ENCODE measurements at places on chromosomes 1 and 21.
A peak's percentile ranks its signal among the peaks of the same experiment; 100 is the strongest.

DNA sequence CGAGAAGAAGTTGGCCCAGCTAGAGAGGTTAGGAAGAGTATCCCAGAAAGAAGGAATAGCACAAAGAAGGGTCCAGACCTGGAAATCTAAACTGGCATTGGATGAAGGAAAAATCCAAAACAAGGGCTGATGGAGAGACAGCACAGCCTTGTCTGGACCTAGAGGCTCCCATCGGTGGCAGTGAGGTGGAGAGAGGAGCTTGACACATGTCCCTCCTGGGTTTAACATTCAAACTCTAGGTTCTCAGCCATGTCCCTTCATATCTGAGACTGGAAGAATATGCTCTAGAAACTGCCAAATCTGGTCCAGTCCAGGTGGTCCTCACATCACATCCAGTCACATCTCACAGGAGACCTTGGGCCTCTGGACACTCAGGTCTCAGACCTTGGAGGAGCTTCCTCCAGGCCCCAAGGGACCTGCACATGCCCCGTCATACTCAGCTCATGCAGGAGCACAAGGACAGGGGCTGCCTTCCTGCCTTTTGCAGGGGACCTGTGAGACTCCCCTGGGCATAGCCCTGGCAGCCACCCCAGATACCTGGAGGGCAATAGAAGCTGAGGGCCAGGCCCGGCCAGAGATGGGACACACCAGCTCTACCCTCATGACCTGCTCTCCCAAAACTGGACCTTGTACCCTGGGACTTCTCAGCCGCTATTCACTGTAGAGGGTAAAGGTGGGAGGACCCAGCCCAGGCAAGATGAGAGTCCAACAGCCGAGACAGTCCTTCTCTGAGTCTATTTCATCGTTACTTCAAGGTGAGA lies 7.5 kb downstream of the TMEM125 start:
- DNase-seq = no peak

GRCh38 chr1:39819091-39819812 lies 30.6 kb upstream of the BMP8B start:
- no peak for DNase-seq

GRCh38 chr1:190906206-190906725 lies 428.6 kb upstream of the BRINP3 start:
- DNase-seq = no peak

DNA sequence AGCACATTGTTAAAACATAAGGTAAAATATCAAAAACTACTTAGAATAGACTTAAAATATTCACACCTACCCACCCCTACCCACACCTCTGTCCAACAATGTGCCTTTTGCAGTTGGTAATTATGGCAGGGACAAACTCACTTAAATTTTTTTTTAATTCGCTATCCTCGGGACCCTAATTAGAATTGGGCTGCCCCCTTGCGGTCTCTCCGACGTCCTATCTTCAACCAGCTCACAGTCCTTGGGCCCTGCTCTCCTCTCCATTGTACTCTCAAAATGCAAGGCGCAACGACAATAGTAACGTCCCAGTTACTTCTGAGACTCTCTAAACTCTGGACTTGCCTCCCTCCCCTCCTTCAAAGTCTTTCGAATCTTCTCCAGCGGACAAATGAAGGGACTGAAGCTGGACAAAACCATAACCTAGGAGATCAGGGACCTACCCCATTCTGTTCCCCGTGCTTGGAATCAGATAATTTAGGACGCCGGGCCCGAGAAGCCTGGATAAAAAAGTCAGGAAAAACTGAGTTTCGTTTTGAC lies 1.1 kb upstream of the CIART start:
- DNase-seq = peak; percentile 64

- DNase-seq = no peak
Measured at GRCh38 chr1:231423648-231424047, 1.6 kb upstream of the EGLN1 start.

GRCh38 chr1:59500950-59501742 lies 204.3 kb downstream of the FGGY start:
- DNase-seq = no peak

DNA sequence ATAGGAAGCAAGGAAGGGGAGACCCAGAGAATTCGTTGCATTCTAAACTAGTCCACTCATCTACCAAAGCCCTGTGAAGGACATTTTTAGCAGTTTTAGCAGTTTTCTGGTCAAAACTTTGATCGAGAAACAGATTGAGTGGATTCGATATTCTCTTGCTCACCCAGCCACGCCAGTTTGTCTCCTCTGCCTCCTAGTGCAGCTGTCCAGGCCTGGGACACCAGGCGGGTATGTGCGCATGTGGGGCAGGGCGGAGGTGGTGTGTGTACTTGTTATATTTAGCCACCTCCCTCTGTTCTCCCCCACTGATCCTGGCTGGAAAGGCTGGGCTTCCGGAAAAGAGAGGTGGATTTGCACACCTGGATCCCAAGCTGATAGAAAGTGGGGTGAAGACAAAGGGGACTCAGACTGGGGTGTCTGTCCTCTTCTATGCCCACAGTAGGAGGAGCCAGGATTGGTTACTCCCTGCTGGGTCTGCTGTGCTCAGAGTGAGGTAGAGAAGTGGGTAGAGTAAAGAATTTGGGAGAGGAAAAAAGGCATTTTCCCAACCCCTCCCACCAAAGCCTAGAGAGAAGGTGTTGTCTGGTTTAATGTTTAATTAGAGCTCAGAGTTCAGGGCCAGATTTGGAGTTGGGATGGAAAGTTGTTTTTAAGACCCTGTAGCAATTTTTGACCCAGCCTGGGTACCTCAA lies 3.8 kb downstream of the LMNA start:
- DNase-seq = no peak

- no peak for DNase-seq
Measured at GRCh38 chr1:226436855-226437491, 29.1 kb upstream of the PARP1 start.

DNA sequence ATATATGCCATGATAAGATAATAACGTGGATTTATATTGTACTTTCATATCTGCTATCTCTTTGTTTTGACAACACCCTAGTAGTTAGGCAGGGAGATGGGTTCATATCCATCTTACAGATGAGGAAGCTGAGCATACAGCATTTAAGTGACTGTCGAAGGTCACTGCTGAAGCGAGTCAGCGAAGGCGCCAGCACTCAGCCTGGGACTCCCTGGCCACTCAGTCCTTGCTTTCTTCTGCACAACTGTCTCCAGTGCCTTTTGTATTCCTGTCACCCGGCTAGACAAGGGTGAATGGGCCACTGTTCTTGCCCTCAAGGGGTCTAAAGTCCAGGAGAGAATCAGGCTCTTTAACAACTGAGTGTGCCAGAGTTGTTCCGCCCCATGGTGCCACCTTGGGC lies 3.1 kb downstream of the ARHGEF10L start:
- no peak for DNase-seq

DNA sequence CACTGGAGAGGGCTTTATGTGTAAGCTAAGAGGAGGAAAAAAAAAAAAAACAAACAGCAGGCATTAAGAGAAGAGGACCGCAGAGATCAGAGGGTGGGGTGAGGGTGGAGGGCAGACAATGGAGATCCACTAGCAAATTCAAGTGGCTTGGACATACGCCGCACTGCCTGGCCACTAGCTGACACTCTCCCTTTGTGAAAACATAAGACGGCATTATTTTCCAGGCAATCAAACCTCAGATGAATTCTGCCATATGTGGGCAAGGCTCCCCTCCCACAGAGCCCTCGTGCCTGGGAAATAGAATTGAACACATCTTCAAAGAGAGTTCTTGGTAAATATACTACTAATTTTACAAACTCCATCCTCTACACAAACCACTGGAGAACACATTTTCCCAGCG lies 53.6 kb downstream of the ERG start:
- no peak for DNase-seq

DNA sequence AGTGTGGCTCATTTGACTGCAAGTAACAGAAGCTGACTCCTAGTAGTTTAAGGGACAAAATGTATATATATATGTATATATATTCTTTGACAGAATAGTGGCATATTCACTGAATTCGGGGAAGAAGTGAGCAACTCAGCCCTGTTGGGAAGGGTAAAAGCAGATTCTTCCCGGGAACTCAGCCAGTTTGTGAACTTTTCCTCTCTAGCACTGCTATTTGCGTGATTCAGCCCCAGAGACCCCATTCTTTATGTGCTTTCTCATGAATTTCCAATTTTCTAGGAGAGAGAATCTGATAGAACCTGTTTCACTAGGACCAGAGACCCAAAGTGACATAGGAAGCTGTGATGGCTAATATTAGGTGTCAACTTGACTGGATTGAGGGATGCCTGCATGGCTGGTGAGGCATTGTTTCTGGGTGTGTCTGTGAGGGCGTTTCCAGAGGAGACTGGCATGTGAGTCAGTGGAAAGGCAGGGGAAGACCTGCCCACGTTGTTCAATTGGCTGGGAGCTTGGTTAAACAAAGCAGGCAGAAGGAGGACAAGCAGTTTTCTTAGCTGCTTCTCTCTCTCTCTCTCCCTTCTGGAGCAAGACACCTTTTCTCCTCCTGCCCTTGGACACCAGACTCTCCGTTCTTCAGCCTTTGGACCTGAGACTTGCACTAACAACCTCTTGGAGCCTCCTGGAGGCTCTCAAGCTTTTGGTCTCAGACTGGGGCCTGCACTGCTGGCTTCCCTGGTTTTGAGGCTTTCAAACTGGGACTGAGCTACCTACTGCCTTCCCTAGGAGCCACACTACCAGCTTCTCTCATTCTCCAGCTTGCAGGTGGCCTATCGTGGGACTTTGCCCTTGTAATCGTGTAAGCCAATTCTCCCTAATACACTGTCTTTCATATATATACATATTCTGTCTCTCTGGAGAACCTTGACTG lies 93.4 kb upstream of the KCNK1 start:
- DNase-seq = peak; percentile 20

DNA sequence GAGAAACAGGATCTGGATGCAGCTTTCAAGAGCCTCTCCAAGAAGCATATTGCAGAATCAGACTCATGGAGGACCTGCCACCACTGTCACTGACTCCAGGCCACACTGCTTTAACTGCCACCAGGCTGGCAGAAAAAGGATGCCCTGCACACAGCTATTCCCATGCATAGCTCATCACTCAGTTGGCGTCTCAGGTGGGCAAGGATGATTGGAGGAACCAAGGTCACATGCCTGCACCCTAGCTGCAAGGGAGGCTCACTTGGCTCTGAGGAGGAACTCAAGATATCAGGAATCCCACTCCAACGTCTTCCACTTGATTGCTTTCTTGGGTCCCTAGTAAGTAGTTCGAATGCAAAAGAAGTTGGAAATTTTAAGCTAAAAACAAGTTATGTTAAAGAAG lies 19.6 kb upstream of the SPOCD1 start:
- DNase-seq = no peak

DNA sequence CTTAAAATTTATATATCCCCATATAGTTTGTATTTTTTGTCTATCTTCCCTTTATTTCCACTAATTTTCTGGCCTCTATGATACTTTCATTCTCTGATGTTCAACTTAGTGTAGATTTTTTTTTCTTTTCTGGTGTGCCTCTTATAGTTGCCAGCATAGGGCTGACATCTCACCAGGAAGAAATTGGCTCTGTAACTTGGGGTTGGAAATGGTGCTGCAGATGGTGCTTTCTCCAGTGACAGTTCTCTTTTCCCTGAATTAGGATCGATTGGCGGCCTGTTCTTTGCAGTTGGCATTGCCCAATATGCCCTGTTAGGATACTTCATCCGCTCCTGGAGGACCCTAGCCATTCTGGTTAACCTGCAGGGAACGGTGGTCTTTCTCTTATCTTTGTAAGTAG lies 50.3 kb downstream of the SLC22A15 start:
- DNase-seq = no peak

DNA sequence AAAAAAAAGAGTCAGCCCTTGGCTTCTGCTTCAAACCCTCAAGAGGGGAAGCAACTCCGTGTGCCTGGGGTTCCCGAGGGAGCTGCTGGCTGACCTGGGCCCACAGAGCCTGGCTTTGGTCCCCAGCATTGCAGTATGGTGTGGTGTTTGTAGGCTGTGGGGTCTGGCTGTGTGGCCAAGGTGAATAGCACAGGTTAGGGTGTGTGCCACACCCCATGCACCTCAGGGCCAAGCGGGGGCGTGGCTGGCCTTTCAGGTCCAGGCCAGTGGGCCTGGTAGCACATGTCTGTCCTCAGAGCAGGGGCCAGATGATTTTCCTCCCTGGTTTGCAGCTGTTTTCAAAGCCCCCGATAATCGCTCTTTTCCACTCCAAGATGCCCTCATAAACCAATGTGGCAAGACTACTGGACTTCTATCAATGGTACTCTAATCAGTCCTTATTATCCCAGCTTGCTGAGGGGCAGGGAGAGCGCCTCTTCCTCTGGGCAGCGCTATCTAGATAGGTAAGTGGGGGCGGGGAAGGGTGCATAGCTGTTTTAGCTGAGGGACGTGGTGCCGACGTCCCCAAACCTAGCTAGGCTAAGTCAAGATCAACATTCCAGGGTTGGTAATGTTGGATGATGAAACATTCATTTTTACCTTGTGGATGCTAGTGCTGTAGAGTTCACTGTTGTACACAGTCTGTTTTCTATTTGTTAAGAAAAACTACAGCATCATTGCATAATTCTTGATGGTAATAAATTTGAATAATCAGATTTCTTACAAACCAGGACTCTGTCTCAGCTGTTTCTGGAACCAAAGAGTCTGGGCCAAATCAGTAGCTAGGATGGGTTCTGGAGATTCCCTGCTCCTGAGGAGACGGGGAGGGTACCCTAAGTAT lies 26.8 kb upstream of the KDM4A start:
- DNase-seq = no peak

- DNase-seq = no peak
Measured at GRCh38 chr1:180249725-180250498, 19.8 kb downstream of the LHX4 start.

- no peak for DNase-seq
Measured at GRCh38 chr1:36203554-36204346, 20.5 kb upstream of the THRAP3 start.

- no peak for DNase-seq
Measured at GRCh38 chr1:236066054-236066453, 1.2 kb upstream of the NID1 start.

GRCh38 chr1:36796733-36797132 lies 237.6 kb downstream of the GRIK3 start:
- no peak for DNase-seq

DNA sequence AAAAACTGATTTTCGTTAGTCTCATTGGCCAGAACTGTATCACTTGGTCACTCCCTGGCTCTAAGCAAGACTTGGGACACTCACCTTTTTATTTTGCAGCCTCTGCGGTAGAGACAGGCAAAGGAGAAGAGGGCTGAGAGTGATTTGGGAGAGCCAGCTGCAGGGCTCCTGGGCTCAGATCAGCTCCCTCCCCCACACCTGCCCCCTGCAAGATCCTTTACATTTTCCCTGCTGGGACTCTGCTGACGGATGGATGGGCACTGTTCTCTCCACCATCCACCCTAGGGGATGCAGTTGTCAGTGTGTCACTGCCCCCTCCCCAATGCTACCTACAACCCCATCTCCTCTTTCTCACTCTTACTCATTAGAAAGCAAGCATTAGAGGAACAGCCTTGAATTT lies 301.1 kb upstream of the KAZN start:
- DNase-seq = no peak

- DNase-seq = no peak
Measured at GRCh38 chr21:31184459-31184858, 146.2 kb upstream of the KRTAP19-8 start.

DNA sequence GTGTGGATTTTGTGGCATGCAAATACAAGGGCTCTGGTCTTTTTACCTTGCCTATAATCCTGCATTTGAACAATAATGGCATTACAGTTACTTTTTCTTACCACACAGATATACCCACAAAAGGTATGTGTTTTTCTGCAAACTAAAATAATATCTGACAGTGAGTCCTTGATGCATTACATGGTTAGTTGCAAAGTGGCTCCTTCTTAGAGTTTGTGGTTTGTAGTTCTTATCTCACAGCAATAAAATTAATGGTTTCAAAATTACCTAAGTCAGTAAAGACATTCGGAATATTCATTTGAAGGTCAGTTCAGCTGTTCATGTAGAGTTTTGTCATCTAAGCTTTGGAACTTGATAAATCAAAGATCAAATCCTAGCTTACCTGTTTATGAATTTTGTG lies 43.5 kb downstream of the SNX7 start:
- no peak for DNase-seq
